ENCODE measurements at places on chromosomes 12 and 14.

GRCh38 chr14:69346710-69347109 is 51.4 kb downstream of the ERH start:
- no peak for DNase-seq

GRCh38 chr14:94673071-94673470 is 60.9 kb downstream of the SERPINA3 start:
- DNase-seq, result no peak

- DNase-seq, result no peak
Measured at GRCh38 chr12:130557886-130558765, 158.0 kb downstream of the RIMBP2 start.

- DNase-seq, result no peak
Measured at GRCh38 chr12:76685246-76685678, 78.7 kb upstream of the ZDHHC17 start.

DNA sequence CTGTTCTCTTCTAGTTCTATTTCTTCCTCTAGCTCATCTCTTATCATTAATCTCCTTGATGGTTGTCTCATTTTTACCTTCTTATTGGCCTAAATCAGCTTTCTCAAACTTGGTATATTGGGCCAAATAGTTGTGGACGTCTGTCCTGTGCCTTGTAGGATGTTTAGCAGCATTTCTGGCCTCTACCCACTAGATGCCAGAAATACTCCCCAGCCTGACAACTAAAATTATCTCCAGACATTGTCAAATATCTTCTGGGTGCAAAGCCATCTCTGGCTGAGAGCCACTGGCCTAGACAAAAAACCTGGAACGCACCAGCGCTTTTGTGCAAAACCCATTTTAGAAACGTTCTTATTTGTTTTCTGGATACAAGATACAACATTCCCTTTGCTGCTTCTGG is 38.8 kb upstream of the LRRC10 start:
- DNase-seq, result no peak

- no peak for DNase-seq
Measured at GRCh38 chr14:103819503-103820307, 27.7 kb downstream of the PPP1R13B start.

DNA sequence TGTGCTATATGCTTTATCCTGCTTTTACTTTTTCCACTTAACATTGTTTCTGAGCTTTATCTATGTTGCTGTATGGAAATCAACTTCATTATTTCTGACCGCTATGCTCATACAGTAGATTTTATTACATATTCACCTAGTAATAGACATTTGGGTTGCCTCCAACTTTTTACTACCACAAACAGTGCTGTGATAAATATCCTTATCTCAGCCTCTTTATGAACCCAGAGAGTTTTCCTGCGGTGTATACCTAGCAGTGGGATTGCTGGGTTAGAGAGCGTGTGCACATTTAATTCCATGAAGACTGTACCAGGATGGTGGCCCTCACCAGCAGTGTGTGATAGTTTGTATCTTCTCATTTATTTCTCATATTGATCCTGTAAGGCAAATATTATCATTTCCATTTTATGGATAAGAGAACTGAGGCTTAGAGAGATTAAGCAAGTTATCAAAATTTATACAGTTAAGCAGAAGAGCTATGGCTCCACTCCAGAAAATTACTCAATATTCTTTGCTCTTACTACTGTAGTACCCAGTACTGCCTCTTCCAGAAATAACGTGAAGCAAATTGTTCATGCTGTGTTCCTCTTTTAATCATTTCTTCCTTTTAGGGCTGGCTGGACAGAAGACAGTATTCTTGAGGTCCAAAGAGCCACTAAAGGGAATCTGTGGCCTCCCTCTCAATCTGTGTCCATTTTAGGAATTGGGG is 26.3 kb upstream of the CISTR start:
- DNase-seq, result no peak

DNA sequence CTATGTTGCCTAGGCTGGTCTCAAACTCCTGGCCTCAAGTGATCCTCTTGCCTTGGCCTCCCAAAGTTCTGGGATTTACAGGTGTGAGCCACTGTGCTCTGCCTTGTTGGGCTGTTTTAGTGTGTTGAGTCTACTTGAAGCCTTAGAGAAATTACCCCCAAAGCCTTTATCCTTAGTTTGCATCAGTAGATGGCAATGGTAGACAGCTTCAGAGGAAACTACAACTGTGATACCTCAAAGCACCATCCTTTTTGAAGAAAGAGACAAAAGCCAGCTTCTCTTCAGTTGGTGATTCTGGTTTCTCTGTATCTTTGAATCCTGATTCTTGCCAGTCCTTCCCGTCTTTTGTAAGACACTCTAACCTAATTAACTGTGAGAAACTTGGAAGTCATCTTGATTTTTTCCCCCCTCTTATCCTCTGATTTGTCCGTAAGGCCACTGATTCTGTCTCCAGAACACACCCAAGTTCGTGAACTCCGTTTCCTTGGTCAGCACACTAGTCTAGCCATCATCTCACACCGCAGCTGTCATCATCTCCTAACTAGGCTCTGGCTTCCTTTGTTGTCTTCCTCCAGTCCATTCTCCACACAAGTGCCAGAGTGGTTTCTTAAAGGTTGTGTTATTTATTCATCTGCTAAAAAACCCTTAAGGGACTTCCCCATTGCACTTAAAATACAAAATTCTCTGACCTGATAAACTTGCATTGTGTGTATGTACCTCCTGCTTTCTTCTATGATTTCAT is 20.2 kb downstream of the ATP2A2 start:
- no peak for DNase-seq

DNA sequence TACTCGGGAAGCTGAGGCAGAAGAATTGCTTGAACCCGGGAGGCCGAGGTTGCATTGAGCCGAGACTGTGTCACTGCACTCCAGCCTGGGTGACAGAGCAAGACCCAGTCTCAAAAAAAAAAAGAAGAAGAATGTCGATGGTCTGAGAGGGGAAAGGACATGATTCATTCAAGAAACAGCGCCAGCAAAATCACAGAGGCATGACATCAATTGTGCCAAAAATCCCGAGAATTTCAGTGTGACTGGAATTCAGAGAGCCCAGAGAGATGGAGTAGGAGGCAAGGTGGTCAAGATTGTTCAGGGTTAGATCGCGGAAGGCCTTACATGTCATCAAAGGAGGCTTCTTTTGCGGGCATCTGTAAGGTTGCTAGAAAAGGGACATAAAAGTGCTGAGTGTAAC is 483.3 kb downstream of the VRK1 start:
- no peak for DNase-seq

DNA sequence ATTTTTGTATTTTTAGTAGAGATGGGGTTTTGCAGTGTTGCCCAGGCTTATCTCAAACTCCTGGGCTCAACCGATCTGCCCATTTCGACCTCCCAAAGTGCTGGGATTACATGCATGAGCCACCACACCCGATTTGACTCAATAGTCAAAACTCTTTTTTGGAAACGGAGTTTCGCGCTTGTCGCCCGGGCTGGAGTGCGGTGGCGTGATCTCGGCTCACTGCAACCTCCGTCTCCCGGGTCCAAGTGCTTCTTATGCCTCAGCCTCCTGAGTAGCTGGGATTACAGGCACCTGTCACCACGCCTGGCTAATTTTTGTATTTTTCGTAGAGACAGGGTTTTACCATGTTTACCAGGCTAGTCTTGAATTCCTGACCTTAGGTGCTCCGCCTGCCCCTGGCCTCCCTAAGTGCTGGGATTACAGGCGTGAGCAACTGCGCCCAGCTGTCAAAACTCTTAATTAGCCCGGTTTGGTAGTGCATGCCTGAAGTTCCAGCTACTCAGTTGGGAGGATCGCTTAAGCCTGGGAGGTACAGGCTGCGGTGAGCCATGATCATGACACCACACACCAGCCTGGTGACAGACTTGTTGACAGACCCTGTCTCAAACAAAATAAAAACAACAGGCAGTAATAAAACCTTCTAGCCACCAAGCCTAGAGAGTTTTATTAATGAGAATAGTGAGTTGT is 12.4 kb downstream of the MED21 start:
- no peak for DNase-seq

GRCh38 chr14:104504172-104504735 is 75.3 kb upstream of the C14orf180 start:
- no peak for DNase-seq

DNA sequence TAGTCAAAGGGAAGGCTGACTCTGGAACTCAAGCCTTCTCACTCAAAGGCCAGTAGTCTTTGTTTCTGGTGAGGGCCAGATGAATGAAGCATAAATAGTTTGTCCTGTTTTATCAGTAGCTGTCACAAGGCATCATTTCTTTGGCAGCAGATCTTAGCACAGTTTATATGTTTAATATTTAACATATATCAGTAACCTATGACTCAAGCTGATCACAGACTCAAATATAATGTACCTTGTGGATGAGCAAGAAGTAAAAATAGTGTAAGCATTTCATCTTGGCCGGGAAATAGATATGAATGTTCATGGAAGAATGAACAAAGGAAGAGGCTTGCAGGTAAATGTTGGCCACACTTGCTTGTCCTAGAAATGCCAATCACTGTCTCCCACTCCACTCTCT is 158.3 kb upstream of the BMP4 start:
- DNase-seq, result no peak

DNA sequence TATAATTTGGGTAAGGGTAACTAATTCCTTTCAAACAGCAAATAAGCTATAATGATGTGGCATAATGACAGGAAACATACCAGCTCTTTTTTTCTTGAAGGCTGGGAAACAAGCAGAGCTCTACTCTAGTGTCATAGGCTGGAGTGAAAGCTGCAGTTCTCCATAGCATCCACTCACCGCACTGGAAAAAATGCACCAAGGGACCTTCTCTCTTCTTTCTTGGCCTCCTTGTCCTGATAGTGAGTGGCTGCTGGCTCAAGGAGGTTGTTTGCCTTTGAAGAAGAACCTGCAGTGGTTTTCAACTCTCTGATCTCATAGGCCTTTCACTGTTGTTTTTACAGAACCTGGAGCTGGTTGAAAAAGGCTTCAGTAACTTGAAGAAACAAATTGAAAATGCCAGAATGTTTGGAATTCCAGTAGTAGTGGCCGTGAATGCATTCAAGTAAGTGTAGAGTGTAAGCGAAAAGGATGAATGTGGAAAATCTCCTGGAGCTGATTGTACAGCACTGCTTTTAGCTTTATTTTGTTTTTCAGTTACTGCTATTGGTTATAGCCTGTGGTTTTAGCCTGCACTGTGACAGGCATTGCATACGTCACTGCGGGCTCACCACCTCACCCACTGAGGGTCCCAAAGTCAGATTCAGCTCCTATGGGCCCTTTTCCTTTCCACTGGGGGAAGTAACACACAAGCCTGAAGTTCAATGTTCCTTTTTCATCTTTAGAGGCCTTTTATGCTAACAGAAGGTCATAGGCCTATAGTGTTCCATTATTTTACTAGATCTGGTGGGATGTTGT is 17.2 kb upstream of the AKAP5 start:
- DNase-seq, result peak; percentile 18

DNA sequence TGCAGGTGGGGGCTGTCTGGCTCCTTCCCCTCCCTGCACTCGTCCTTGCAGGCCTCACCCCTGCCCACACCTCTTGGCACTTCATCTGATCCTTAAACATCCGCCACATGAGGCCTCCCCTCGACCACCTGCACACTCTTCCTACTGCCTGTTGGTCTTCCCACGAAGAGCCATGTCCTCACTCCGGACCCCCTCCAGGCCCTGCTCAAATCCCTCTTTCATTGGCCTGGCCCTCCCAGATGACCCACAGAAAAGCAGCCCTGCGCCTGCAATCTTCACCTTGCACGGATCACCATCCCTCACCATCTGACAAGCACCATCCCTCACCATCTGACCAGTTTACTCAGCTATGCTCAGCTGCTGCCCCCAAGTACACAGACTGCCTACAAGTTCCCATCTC is 193.6 kb downstream of the BCL11B start:
- no peak for DNase-seq

GRCh38 chr12:9632766-9633165 is 25.1 kb upstream of the KLRB1 start:
- no peak for DNase-seq

GRCh38 chr14:102980409-102980810 is 57.9 kb downstream of the AMN start:
- DNase-seq, result no peak

- DNase-seq, result no peak
Measured at GRCh38 chr12:80845639-80846038, 92.1 kb downstream of the LIN7A start.

DNA sequence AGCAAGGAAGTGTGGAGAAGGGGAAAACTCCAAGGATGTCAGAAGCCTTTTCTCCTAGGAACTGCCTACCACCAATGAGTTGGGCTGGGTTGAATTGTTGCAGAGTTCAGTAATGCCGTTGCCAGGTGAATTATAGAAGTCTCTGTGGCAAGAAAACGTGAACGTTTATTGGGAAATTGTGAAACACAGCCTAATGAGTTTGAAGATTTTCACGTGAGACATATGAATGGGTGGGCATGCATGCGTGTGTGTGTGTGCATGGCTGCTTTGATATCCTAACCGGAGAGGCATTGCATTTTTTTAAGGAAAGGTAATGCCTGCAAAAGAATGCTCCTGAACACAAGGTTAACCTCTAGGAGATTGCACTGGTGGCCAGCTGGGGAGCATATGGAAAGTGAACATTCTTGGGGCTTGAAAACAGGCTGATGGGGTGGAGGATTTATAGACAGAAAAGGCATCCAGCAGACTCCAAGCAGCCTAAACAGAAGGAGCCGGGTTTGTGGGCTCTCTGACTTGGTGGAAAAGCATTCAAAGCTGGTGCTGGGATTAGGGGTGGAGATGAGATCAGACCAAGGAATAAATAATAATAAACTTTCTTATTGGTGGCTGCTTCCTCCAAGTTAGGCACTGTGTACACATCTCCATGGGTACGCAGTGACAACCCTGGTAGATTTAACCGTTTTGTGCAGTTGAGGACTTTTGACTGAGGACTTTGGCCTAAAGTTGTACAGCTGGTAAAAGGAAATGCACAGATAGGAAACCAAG is 67.8 kb downstream of the NTF3 start:
- DNase-seq, result no peak

- DNase-seq, result no peak
Measured at GRCh38 chr14:30988509-30988908, 36.9 kb upstream of the AP4S1 start.

DNA sequence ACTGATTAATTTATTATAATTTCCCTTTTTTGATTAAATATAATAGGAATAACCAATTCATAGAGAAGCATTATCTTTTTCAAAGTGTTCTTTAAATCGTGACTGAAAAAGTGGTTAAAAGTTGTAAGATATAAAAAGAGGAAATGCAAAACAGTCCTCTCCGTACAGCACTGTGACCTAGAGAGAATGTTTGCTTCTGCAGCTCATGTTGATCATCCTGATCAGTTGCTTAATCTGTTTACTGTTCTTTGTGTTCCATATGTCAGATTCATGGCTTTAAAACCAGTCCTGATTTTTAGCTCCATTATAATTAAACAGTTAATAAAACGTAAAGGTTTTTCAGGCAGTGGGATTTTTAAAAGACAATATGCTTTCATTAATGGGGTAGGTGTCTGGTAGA is 4.7 kb downstream of the TTC8 start:
- DNase-seq, result no peak

DNA sequence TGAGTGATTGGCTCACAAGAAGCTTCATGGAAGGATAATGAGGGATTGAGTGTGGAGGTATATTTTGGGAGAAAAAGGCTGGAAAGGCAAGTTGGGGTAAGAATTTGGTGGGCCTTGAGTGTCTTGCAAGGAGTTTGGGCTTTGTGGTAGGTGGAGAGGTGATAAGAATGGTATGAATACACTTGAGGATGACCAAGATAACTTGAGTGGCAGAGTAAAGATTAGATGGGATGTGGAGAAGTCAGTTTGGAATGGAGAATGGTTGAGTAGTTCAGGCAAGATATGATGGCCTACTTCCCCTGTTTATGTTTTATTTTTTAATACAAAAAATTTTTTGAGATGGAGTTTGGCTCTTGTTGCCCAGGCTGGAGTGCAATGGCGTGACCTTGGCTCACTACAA is 9.1 kb downstream of the ADCK1 start:
- DNase-seq, result no peak

GRCh38 chr14:68676511-68676943 is 116.3 kb downstream of the ZFP36L1 start:
- DNase-seq, result no peak

- DNase-seq, result no peak
Measured at GRCh38 chr12:10154145-10154496, 17.8 kb downstream of the OLR1 start.
